ENCODE measurements at places on chromosomes 2 and 18.
A peak's percentile ranks its signal among the peaks of the same experiment; 100 is the strongest.

GRCh38 chr2:133420788-133421187, 147.5 kb downstream of the NCKAP5 start:
- no peaks in the 10 kb centered on the region for H3K4me1 ChIP-seq
- no peak overlapping the region for H3K27ac ChIP-seq
- H3K27me3 ChIP-seq = no peaks in the 10 kb centered on the region

DNA sequence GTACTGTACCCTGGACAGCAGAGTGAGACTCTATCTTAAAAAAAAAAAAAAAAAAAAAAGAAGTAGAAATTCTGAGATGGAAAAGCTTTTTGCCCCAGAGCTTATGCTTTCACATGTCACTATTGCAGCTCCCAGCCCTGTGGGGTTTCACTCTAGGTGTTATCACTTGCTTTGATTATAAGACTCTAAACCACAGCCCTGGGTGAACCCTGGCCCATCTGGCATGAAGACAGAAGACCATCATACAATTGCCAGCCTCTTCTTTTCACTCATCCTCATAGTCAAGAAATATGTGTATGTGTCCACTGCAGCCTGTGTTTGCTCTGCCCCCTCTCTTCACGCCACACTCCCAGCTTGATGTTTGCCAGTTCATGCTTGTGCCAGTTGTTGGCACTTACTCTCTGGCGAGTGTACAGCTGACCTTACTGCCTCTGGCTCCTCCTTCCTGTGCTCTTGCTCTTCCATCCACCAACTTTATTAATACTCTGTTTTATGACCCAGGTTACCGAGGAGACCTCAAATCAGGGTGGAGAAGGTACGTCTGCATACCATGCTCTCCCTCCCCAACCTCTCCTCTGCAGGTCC, 136.7 kb upstream of the NCK2 start:
- no peak overlapping the region for H3K4me3 ChIP-seq
- H3K4me1 ChIP-seq = no peaks in the 10 kb centered on the region
- no peaks in the 10 kb centered on the region for H3K36me3 ChIP-seq

- no peaks in the 10 kb centered on the region for H3K27me3 ChIP-seq
- H3K4me3 ChIP-seq = no peak overlapping the region
- no peaks in the 10 kb centered on the region for H3K36me3 ChIP-seq
Measured at GRCh38 chr18:61765097-61765496, 127.7 kb downstream of the RNF152 start.

DNA sequence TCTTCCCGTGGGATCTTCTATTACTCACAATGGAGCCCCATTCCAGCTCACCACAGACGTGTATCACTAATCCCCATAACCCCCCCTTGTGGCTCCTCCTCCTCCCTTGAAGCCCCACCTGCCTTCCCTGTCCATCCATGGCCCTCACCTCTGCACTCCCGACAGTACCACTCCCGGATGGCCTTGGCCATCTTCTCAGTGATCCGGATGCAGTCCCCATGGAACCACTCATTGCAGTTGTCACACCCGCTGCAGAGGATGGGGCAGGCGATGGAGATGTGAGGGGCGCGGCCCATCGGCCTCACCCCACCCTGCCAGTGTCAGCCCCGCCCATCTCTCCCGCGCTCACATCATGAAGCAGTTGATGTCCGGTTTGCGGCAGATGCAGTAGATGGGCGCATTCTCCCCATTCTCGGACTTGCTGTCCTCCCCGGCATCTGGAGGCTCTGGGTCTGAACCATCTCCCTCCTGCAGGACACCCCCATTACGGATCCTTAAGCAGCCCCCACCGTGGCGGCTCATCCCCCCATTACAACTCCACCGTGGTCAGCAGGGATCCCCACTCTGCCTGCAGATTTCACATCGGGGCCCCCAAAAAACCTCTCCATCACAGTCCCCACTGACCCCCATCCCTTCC, 983 bp downstream of the CXXC1 start:
- peak overlapping the region; percentile 74 for H3K4me3 ChIP-seq
- peak; percentile 64 for DNase-seq
- peak overlapping the region; percentile 94 for H3K27ac ChIP-seq
- H3K27me3 ChIP-seq = no peaks in the 10 kb centered on the region

- H3K4me1 ChIP-seq = peaks cover 33% of the 10 kb centered on the region
- H3K27ac ChIP-seq = peak overlapping the region; percentile 96
- H3K4me3 ChIP-seq = peak overlapping the region; percentile 57
- DNase-seq = peak; percentile 70
Measured at GRCh38 chr2:231613331-231613662, 20.6 kb downstream of the TEX44 start.

All from upper lobe of right lung (tissue), 1 donor.